ENCODE measurements at places on chromosomes 3 and 15.

- no peak for DNase-seq
These were observed 13.4 kb downstream of the SCAMP5 start for GRCh38 chr15:75008629-75009326.

- DNase-seq: no peak
These were observed 1.5 kb downstream of the ARHGEF3 start for GRCh38 chr3:56800130-56800831.

- no peak for DNase-seq
These were observed 590 bp downstream of the POLR2H start for GRCh38 chr3:184361932-184362667.

- no peak for DNase-seq
These were observed 144.1 kb upstream of the UBE3A start for GRCh38 chr15:25582886-25583285.

- no peak for DNase-seq
These were observed 55.2 kb downstream of the SPTSSB start for GRCh38 chr3:161316006-161316689.

- no peak for DNase-seq
These were observed 18.6 kb upstream of the ZBTB38 start for GRCh38 chr3:141349711-141350110.

GRCh38 chr15:100714749-100715342 lies 112.5 kb downstream of the ASB7 start:
- DNase-seq: no peak

DNA sequence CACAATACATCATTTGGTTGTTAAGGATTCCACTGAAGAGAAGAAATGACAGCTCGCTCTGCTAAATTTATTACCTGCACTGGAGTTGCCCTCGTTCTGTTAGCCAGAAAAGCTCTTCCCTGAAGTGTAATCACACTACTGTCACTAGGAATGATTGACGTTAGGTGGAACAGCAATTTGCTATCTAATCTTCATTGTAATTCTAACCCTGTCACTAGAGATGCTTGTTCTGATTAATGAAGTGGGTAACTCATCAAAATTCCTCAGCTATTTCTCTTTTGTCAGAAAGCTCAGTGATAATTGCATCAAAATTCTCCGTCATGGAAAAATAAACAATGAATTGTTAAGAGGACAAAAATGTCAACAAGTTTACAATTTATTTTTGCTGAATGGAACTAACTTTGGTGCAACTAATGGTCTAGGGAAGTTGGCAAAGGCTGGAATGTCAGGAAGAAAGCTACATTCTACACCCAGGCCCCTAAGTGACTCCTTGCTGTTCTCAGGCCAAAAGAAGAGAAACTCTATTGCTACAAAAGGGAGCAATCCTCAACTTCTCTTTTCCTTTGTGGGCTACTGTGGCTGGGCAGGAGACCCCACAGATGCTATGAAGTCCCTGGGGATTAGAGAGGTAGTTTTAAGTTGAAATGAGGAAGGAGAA lies 34.1 kb downstream of the CCDC191 start:
- DNase-seq: no peak

DNA sequence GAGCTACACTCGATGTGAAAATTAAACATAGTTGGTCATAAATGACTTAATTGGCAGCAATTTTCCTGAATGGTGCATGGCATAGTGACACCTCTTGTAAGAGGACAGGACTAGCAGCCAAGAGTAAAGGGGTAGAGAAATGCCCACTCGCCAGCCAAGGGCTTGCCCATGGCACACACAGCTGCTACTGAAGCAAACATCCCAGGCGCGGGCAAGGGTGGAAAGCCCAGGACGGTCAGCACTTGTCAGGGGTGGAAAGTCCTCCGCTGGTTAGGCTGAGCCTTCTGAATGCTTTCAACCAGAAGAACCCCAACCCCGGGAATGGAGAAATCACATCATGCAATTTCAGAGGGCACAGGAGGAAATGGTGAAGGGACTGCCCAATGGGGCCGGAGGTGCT lies 31.6 kb downstream of the BDH1 start:
- no peak for DNase-seq

Measured in stimulated activated CD8-positive, alpha-beta memory T cell treated with anti-CD3 and anti-CD28 coated beads, Interleukin-2, amount 100 ng/mL, for 1 hour (primary cell).